ENCODE measurements at places on chromosomes 11 and 22.

DNA sequence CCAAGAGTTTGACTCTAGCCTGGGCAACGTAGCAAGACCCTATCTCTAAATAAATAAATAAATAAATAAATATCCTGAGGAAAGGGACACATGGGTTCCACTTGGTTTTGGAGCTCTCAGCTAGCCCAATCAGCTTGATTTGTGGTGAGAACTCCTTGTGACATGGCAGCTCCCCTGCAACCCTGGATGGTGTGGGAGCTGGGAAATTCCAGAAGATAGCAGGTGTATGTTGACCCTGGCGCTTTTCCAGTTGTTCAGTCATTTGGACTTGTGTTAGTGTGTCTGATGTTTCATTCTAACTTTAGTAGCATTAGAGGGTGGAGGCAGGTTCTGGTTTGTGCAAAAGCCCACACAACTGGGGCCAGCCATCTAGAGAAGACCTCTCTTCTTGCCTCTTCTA is 148.5 kb upstream of the NCAM1 start:
- no peak for DNase-seq

DNA sequence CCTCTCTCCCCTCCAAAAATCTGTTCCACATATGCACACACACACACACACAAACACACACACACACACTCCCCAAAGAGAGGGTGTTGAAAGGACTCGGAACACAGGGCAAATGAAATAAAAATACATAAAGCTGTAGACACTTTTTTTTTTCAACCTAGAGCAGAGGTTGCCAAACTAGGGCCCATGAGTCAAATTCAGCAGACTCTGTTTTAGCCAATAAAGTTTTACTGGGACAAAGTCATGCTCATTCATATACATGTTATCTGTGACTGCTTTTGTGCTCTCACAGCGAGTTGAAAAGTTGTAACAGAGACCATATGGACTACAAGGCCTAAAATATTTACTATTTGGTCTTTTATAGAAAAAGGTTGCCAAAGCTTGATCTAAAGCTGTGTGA is 8.9 kb downstream of the IMMP1L start:
- no peak for DNase-seq

GRCh38 chr11:69460540-69461257 is 20.8 kb upstream of the LINC01488 start:
- DNase-seq = peak; percentile 65

- DNase-seq = no peak
These were observed 15.5 kb upstream of the ST3GAL4 start for GRCh38 chr11:126339863-126340434.

GRCh38 chr11:44620328-44620725 is 54.9 kb downstream of the CD82 start:
- DNase-seq = no peak

GRCh38 chr22:24592058-24592850 is 619 bp downstream of the LRRC75B start:
- no peak for DNase-seq

- no peak for DNase-seq
These were observed 163.7 kb upstream of the DDI1 start for GRCh38 chr11:103872748-103873147.

DNA sequence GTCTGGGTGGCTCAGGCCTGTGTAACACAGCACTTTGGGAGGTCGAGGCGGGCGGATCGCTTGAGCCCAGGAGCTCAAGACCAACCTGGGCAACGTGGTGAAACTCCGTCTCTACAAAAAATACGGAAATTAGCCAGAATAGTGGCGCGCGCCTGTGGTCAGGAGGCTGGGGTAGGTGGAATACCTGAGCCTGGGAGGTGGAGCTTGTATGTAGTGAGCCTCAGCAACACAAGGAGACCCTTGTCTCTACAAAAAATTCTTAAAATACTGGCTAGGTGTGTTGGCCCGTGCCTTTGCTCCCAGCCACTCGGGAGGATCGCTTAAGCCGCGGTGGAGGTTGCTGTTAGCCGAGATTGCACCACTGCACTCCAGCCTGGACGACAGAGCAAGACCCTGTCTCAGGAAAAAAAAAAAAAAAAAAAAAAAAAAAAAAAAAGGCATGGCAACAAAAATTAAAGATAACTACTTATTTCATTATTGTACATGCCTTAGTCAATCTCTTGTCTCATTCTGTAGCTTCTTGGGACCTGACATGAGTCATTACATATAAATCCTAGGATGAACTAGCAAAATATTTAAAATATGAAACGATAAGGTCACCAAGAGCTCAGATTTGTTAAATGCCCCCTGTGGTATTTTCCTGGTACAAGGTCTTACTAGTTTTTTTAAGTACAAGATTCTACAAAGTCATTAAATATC is 1.1 kb downstream of the TAF1D start:
- DNase-seq = no peak

GRCh38 chr11:19691815-19692500 is 20.7 kb upstream of the NAV2 start:
- DNase-seq = no peak

DNA sequence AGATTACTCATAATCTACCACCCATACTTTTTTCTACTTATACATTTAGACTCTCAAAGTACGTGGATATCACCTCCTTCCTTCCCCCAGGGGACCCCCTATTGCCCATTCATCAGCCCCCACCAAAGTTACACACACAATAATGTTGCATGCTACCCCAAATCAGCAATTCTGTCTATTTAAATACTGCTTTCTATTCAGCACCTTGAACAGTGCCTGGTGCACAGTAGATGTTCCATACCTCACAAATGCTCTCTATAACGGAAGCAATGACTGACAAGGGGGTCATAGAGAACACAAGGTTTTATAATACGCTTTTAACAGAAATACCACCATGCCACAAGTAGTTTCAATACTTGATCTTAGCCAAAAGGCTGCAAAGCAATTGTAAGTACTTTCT is 370.7 kb downstream of the MIAT start:
- no peak for DNase-seq

GRCh38 chr11:125263268-125263790 is 98.8 kb downstream of the PKNOX2 start:
- peak; percentile 99 for DNase-seq

Data from AG09309 (cell line).